ENCODE measurements at places on chromosomes 2 and 18.
A peak's percentile ranks its signal among the peaks of the same experiment; 100 is the strongest.

GRCh38 chr18:58309610-58310239, 265.7 kb downstream of the NEDD4L start:
- no peak for DNase-seq

DNA sequence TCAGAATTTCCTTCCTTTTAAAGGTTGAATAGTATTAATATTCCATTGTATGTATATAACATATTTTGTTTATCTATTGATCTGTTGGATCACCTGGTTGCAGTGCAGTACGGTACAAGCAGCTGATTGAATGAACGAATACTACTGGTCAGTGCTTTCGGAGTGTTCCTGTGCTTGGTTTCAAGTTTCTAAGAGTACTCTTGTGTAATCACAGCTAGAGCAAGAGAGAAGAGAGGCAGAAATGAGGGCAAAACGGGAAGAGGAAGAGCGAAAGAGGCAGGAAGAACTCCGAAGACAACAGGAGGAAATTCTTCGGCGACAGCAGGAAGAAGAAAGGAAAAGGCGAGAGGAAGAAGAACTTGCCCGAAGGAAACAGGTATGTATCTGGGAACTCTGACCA, 40.3 kb upstream of the KCNJ13 start:
- no peak for DNase-seq

GRCh38 chr2:138602166-138602460, 100.5 kb downstream of the SPOPL start:
- no peak for DNase-seq

GRCh38 chr2:127577503-127577902, 42.0 kb downstream of the MYO7B start:
- no peak for DNase-seq

DNA sequence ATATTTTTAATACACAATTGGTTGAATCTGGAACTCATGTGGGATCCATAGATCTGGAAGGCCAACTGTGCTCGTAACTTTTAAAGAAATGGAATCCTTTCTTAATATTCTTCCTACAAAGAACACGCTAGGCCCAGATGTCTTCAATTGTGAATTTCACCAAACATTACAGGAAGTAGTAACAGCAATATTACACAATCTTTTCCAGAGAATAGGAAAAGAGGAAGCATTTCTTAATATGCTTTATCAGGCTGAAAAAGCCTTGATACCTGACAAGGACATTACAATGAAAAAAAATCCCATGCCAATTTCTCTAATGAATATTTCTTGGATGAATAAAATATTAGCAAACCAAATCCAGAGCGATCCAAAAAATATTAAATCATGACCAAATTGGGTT, 80.3 kb upstream of the HAAO start:
- DNase-seq = peak; percentile 59

DNA sequence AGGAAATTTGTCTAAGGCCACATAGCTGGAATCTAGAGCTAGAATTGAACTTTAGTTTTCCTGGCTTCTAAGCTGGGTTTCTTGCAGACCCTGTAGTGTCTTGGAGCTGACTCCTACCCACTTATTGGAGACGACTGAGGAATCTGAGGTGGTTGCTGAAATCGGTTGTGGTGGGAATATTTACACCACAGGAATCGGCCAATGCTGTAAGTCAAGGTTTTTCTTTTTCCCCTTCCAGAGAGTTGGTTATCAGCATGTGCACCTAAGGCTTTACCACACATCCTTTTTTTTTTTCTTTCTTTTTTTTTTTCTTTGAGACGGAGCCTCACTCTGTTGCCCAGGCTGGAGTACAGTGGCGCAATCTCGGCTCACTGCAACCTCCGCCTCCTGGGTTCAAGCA, 9.4 kb downstream of the CABLES1 start:
- no peak for DNase-seq

GRCh38 chr18:51168026-51168742, 29.3 kb downstream of the MEX3C start:
- no peak for DNase-seq

DNA sequence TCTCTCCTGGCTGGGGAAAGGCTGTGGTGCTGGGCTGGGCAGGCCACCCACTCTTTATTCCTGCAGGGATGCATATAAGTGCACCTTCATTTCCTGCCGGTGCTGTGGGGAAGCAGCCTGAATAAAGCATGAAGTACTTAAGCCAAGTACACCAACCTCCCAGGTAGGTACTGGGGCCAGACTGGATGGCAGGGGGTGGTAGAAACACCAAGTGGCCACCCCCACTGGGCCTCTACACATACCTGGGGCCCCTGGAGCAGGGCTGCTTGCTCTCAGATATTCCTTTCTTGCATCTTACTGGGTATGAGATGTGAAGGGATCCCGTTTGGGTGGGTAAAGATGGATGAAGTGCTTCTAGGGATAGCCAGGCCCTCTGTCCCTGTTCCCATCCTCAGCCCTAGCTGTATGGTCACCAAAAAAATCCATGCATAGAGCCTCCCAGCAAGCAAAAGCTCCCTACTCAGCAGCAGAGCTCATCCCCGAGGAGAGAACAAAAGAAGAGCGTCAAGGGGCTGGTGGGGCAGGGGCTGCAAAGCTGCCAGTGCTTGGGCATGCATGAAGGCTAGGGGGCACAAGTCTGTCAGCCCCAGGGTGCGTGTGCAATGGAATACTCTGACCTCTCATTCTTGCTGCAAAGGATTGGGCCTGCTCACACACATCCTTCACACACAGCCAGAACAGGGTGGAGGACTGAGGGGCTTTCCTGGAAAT, 22.0 kb downstream of the CCT7 start:
- DNase-seq = no peak

GRCh38 chr2:198100346-198100745, 296.0 kb downstream of the PLCL1 start:
- no peak for DNase-seq

- no peak for DNase-seq
These were observed 29.5 kb downstream of the TTC32 start for GRCh38 chr2:19872302-19872701.

DNA sequence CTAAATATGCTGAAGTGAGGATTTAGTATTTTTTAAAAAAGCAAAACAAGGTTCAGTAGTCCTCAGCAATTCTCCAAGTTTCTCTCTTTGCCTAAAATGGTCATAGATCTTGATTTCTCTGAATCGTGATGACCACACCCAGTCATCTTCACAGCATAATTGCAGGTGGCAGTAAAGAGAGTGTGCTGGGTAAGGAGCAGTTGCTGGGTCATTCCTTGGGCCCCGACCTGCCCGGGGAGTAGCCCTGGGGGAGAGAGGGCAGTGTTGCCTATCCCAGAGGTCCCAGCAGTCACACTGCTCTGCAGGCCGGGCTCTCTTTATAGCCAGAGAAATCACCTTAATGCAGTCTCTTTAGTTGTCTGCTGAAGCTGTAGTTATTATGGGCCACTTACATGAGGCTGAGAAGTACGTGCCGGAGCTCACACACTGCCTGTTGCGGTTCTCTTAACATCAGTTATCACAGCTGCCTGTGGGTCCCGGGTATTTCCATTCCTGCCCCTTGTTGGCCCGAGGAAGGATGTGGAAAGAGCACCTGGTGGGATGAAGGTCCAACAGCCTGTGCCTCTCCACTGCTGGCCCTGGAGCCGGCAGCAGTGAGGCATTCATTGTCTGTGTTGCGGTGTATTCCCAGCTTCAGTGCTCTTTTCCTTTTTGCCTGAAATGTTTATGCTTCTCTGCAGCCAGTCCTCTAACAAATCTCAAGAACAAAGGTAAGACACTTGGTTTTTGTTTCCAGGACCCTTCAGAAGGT, 230.1 kb downstream of the ALPK2 start:
- no peak for DNase-seq

- DNase-seq = no peak
These were observed 2.6 kb upstream of the NEUROD1 start for GRCh38 chr2:181682795-181683517.

DNA sequence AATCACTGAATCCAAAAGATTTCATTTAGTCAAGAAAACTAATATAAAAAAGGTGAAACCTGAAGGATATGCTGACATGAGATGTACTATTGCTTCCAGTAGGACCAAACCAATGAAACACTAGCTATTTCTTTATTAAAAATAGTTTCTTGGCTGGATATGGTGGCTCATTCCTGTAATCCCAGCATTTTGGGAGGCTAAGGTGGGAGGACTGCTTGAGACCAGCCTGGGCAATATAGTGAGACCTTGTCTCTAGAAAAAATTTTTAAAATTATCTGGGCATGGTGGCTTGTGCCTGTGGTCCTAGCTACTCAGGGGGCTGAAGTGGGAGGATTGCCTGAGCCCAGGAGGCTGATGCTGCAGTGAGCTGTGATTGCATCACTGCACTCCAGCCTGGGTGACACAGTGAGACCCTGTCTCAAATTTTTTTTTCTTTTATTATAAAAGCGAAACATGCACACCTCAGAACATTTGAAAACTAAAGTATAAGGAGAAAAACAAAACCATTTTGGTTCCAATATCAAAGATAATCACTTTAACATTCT, 266.2 kb downstream of the TGIF1 start:
- no peak for DNase-seq

- DNase-seq = no peak
These were observed 793.7 kb upstream of the FANCL start for GRCh38 chr2:59034837-59035236.

- no peak for DNase-seq
These were observed 30.3 kb upstream of the IL1R1 start for GRCh38 chr2:102112271-102112670.

DNA sequence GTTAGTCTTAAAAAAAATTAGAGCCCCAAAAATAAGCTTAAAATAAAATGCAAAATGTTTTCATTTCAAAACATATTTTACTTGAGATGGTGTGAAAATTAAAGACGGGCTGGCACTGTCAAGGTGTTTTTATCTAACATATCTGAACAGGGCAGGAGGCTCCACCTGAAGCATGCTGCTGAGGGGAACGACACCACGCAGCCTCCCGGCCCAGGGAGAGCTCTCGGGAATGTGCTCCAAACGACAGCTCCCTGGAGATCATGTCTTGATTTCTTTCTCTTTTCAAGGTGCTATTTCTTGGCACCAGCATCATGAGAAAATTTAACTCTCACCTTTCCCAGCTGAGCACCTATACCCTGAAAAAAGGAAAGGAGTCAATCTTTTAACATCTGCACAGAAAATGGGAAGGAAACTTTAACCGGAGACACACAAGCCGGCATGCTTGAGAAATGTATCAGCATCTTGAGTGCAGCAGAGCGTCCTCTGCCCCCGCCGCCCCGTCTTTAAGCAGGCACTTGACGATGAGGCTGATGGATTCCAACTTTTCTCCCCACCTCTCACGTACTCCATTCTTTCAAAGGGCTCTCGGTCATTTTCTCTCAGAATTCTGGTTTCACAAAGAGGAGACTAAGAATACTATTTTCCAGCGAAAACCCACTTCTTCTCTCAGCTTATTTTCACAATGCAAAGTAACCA, 56.6 kb downstream of the EIPR1 start:
- no peak for DNase-seq

- no peak for DNase-seq
These were observed 73.0 kb upstream of the TTN start for GRCh38 chr2:178880257-178880656.

DNA sequence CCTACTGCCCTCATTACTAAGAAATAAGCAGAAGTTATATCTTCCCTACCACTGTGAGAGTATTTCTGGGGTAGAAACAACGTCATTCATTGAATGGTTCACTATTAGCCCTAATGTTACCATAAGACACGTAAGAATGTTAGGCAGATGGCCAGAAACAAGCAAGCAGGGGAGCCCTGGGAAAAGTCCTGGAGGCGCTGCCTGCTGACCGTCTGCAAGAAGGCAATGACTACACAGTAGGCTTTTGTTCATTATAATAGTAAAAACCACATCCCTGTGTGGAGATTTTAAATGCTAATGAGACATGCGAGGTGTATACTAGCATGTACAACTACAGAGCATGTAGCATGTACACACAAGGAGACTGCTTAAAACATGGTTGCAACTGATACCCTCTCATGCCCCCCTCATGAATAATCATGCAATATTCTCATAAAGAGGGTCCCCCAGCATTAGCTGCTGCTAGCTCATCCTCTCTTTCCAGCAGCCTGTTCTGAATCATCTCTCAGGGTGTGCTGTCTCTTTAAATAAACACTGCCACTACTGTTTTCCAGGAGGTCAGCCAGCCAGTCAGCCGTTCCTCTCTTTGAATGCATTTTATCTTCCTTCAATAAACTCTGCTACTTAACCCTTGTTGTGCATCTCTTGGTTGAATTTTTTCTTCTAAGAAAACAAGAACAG, 23.6 kb downstream of the SUCLG1 start:
- no peak for DNase-seq

DNA sequence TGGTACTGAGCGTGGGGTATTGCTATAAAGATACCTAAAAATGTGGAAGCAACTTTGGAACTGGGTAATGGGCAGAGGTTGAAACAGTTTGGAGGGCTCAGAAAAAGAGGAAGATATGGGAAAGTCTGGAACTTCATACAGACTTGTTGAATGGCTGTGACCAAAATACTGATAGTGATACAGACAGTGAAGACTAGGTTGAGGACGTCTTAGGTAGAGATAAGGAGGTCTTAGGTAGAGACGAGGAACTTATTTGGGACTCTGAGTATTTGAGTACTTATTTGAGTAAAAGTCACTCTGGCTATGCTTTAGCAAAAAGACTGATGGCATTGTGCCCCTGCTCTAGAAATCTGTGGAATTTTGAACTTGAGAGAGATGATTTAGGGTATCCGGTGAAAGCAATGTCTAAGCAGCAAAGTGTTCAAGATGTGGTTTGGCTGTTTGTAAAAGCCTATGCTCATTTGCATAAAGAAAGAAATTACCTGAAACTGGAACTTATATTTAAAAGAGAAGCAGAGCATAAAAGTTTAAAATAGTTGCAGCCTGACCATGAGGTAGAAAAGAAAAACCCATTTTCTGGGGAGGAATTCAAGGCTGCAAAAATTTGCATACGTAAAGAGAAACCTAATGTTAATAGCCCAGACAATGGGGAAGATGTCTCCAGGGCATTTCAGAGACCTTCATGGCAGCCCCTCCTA, 219.6 kb downstream of the PDE1A start:
- no peak for DNase-seq

DNA sequence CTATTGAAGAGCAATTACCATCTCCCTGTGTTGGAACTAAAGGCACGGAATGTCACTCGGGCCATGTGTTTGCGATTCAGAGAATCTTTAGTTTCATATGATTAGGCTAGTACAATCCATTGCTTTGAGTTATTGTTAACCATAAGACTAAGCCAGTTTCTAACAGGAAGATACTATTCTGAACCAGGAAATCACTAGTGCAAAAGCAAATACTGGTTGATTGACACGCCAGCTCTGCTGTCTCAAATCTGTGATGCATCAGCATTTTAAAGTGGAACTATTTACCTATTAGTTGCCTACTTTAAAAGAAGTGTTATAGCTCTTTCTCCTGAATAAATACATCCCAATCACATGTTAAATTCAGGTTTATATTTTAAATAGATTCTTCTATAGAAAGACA, 61.9 kb downstream of the AFTPH start:
- no peak for DNase-seq

DNA sequence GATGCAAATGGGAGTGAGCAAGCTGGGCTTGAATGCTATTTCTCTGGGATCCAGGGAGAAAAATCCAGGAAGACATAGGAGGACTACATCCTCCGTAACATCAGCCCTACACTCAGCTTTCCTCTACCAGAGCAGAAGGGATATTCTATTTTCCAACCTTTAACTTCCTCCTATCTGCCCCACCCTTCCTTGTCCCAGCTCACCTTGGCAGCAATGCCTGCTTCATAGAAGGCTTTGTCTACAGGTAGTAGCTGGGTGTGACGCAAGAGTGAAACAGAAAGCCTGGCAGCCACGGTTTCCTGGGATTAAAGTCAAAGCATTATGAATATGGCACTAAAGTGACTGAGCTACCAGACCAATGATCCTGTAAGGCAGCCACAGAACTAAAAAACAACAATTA, 3.9 kb downstream of the KRTCAP3 start:
- no peak for DNase-seq
